ENCODE measurements at places on chromosomes 11 and 22.
A peak's percentile ranks its signal among the peaks of the same experiment; 100 is the strongest.

- no peaks in the 10 kb centered on the region for H3K4me1 ChIP-seq
- peaks cover 8% of the 10 kb centered on the region for H3K27me3 ChIP-seq
- H3K27ac ChIP-seq, result no peak overlapping the region
- H3K36me3 ChIP-seq, result no peaks in the 10 kb centered on the region
- DNase-seq, result peak; percentile 15
Observed at GRCh38 chr11:133163463-133164419, 368.6 kb downstream of the OPCML start.

- DNase-seq, result no peak
- no peaks in the 10 kb centered on the region for H3K36me3 ChIP-seq
- H3K27ac ChIP-seq, result no peak overlapping the region
- no peak overlapping the region for H3K4me3 ChIP-seq
- H3K4me1 ChIP-seq, result no peaks in the 10 kb centered on the region
- H3K27me3 ChIP-seq, result no peaks in the 10 kb centered on the region
Observed at GRCh38 chr11:18669219-18669596, 29.4 kb upstream of the TMEM86A start.

- peaks cover 2% of the 10 kb centered on the region for H3K27me3 ChIP-seq
- H3K36me3 ChIP-seq, result no peaks in the 10 kb centered on the region
- H3K4me3 ChIP-seq, result no peak overlapping the region
- no peak for DNase-seq
- H3K27ac ChIP-seq, result no peak overlapping the region
Observed at GRCh38 chr11:102879801-102880200, 5.0 kb upstream of the MMP12 start.

DNA sequence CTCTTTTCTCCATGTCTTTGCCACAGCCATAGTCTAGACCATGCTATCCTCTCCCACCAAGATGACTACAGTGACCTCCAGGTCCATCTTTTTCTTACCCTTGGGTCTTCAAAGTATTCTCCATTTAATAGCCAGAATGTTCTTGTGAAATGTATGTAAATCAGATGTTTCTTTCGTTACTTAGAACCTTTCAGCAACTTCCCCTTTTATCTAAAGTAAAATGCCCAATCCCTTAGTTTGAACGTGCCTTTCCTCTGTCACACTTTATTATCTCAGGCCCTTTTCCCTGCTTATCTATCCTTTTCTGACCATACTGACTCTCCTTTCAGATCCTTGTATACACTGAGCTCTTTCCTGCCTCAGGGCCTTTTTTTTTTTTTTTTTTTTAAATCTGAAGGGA, 17.9 kb downstream of the RBM4B start:
- H3K36me3 ChIP-seq, result peaks cover 12% of the 10 kb centered on the region
- no peak overlapping the region for H3K27ac ChIP-seq
- H3K4me1 ChIP-seq, result no peaks in the 10 kb centered on the region
- H3K4me3 ChIP-seq, result no peak overlapping the region
- H3K27me3 ChIP-seq, result no peaks in the 10 kb centered on the region

- peak within 1 kb of the TSS; percentile 30 for H3K4me3 ChIP-seq
- DNase-seq, result no peak
- peaks cover 2% of the 10 kb centered on the region for H3K27me3 ChIP-seq
- H3K36me3 ChIP-seq, result no peaks in the 10 kb centered on the region
Observed at GRCh38 chr22:32801537-32802236, at the start of gene TIMP3. Gene TIMP3 (plus strand): TSS chr22:32801705. CDS start chr22:32802002, 297 bp downstream.

- H3K27ac ChIP-seq, result no peak overlapping the region
- no peaks in the 10 kb centered on the region for H3K27me3 ChIP-seq
- no peak overlapping the region for H3K4me3 ChIP-seq
- DNase-seq, result no peak
Observed at GRCh38 chr11:61120706-61121191, 18.5 kb downstream of the CD5 start.

GRCh38 chr22:23256986-23257888, 76.9 kb downstream of the BCR start:
- DNase-seq, result no peak
- no peaks in the 10 kb centered on the region for H3K4me1 ChIP-seq
- H3K36me3 ChIP-seq, result no peaks in the 10 kb centered on the region
- H3K27ac ChIP-seq, result no peak overlapping the region
- no peak overlapping the region for H3K4me3 ChIP-seq

- H3K27me3 ChIP-seq, result no peaks in the 10 kb centered on the region
- H3K27ac ChIP-seq, result no peak overlapping the region
- peaks cover under 1% of the 10 kb centered on the region for H3K4me1 ChIP-seq
- no peak for DNase-seq
- H3K4me3 ChIP-seq, result no peak overlapping the region
Observed at GRCh38 chr11:77908835-77909234, 85.6 kb downstream of the INTS4 start.

DNA sequence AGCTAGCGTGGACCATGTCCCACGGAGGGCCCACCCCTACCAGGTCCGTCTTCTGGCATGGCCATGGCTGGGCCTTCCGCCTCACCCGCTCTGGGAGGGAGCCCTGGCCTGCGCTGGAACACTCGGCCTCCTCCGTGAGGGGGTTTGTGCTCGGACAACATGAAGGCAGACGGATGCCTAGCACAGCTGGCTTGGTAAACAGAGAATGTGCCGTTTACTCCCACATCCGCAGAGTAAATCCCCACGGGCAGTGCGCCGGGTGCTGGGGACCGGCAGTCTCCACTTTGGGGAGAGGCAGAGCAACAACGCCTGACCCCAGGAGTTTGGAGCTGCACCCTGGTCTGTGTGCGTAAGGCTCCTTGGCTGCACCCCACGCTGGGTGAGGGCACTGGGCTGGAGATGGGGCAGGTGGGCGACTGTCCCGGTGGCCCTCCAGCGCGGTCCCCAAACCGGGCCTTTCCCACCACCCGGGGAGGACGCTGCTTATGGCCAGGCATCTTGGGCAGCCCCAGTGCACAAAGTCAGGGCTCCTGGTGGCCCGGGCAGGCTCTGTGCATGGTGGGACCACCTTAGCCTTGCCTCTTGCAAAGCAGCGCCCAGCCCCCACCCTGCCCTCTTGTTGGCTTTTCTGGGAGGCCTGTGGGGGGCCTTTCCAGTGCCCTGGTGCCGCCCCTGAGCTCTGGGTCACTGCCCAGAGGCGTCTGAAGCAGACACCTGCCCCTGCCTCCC, 30.7 kb upstream of the MUC5AC start:
- no peak overlapping the region for H3K4me3 ChIP-seq
- no peaks in the 10 kb centered on the region for H3K27me3 ChIP-seq
- no peak overlapping the region for H3K27ac ChIP-seq
- H3K36me3 ChIP-seq, result no peaks in the 10 kb centered on the region

- no peak for DNase-seq
- no peaks in the 10 kb centered on the region for H3K36me3 ChIP-seq
- H3K4me3 ChIP-seq, result no peak overlapping the region
- H3K27me3 ChIP-seq, result no peaks in the 10 kb centered on the region
Observed at GRCh38 chr22:44940130-44940529, 69.7 kb downstream of the PHF21B start.

- H3K36me3 ChIP-seq, result no peaks in the 10 kb centered on the region
- H3K4me3 ChIP-seq, result peak overlapping the region; percentile 89
- H3K27me3 ChIP-seq, result no peaks in the 10 kb centered on the region
- DNase-seq, result no peak
- peaks cover 16% of the 10 kb centered on the region for H3K4me1 ChIP-seq
- H3K27ac ChIP-seq, result peak overlapping the region; percentile 67
Observed at GRCh38 chr11:130449310-130449990, 1.0 kb downstream of the ADAMTS15 start.

- no peak overlapping the region for H3K27ac ChIP-seq
- H3K4me1 ChIP-seq, result no peaks in the 10 kb centered on the region
- H3K36me3 ChIP-seq, result no peaks in the 10 kb centered on the region
- H3K27me3 ChIP-seq, result peaks cover 19% of the 10 kb centered on the region
Observed at GRCh38 chr11:72592698-72593495, 81.3 kb downstream of the PDE2A start.

DNA sequence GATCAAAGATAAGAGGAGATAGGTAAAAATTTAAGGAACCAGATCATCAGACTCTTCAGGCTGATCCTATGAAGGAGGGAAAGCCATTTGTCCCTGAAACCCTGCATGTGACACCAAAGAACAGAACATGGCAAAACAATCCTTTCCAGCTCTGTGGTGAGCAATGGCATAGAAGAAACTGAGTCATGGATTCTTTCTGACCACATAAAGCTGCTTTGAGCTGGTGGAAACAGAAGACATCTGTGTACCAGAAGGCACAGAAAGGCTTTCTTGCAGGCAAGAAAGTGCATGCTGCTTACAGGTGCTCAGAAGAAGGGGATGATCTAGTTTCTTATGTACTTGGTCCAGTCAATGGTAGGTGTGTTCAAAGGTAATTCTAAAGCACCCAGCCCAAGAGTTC, 45.0 kb upstream of the APOA1 start:
- H3K27me3 ChIP-seq, result no peaks in the 10 kb centered on the region
- 0 out of 2 replicates have a peak, but pooled peaks cover 2% of the 10 kb centered on the region for H3K36me3 ChIP-seq
- no peak overlapping the region for H3K4me3 ChIP-seq
- no peak for DNase-seq
- no peaks in the 10 kb centered on the region for H3K4me1 ChIP-seq

Data from Panc1 (cell line).